ENCODE measurements at places on chromosomes 7 and 10.

GRCh38 chr10:1873661-1874315, 136.5 kb upstream of the ADARB2 start:
- DNase-seq, result no peak

GRCh38 chr7:121774563-121774962, 98.4 kb upstream of the PTPRZ1 start:
- no peak for DNase-seq

DNA sequence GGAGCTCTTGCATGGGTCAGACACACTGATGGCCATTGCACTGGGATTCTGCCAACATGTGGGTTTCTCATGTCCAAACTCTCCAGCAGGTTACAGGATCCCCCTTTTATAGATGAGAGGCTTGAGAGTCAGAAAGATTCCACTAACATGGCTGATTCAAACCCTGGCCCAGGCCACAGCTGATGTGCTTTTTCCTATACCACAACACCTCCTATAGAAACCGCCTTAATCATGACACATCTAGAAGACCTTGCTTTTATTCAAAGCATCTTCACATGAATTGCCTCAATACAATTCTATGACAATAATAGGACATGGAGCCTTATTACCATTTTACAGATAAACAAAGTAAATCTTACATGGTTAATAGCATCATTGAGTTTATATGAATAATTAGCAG, 188.6 kb downstream of the DPY19L1 start:
- DNase-seq, result no peak

- no peak for DNase-seq
These were observed 598.6 kb downstream of the PARD3 start for GRCh38 chr10:34216348-34216945.

GRCh38 chr7:114790521-114790920, 131.4 kb upstream of the MDFIC start:
- DNase-seq, result no peak

DNA sequence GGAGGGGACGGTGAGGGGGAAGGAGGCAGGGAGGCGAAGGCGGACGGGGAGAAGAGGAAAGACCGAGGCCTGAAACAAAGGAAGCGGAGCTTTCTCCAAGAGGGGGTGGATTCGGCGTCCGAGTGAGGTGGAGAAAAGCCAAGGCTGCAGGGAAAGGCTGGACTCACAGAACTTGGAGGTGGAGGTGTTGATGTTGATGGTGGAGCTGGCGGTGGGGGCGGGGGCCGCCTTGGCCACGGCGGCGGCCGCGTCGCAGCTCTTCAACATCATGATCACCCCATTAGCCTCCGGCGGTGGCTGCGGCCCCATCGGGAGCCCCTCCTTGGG, 578 bp downstream of the CACUL1 start:
- DNase-seq, result peak; percentile 16

DNA sequence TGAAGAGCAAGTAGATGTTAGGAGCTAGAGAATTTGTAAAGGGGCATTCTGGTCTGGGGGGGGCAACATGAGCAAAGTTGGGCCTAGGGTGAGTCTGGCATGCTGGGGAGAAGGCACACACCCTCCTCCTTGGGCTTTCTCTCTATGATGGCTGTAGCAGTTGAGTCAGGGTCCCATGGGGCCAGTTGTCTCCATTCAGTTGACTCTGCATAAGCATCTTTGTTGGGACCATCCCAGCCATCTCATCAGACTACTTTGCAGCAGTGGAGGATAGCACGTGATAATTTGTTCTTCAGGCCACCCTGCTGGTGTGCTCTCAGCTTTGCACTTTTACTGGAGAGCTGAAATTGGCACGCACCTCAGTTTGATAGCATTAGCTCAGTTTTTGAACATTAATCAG, 55.2 kb downstream of the LRMDA start:
- no peak for DNase-seq

DNA sequence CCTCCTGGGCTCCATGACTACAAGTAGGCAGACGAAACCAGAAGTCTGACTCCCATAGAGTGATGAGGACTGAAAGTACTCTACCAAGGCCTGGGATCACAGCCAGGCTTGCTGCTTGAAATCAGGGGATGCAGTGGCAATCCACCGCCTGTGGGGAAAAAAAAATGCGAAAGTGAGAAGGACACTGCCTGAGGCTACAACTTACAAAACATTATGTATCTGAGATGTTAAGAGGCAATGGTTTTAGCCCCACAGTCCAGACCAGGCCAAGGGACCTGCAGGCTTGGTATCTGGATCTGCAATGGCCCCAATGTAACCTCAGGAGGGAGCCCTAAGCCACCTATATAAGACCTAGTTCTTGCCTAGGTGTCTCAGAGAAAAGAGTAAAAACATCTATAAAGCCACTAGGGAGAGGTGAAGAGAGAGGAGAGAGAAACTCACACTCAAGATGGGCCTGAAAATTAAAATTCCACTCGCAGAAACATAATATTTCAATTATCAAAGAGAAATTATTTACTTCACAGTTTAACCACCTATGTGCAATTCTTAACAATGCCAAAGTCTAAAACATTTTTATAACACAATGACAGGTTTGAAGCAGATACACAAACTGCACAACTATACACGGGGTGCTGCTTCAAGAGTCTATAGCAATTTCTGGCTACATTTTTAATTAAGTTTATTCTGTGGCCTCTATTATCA, 13.9 kb downstream of the DNAJC1 start:
- no peak for DNase-seq

DNA sequence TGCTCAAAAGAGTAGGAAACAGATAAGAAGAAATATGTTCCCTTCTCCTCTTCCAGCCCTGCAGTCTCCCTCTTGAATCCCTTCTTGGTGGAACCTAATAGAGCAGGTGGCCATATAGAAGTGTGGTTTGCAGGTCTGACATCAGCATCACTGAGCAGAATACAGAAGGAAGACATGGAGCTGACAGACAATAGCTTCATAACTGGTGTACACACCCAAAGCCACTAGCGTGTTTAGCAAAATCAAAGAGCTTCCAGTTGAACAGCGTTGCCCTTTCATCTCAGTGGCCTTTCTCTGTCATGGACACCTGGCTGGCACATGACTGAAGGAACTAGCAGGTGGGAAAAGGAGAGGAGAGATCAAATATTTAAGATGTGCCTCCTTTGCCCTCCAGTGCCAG, 245.5 kb downstream of the BAMBI start:
- no peak for DNase-seq

GRCh38 chr10:132451506-132452215, 54.7 kb downstream of the PWWP2B start:
- no peak for DNase-seq

DNA sequence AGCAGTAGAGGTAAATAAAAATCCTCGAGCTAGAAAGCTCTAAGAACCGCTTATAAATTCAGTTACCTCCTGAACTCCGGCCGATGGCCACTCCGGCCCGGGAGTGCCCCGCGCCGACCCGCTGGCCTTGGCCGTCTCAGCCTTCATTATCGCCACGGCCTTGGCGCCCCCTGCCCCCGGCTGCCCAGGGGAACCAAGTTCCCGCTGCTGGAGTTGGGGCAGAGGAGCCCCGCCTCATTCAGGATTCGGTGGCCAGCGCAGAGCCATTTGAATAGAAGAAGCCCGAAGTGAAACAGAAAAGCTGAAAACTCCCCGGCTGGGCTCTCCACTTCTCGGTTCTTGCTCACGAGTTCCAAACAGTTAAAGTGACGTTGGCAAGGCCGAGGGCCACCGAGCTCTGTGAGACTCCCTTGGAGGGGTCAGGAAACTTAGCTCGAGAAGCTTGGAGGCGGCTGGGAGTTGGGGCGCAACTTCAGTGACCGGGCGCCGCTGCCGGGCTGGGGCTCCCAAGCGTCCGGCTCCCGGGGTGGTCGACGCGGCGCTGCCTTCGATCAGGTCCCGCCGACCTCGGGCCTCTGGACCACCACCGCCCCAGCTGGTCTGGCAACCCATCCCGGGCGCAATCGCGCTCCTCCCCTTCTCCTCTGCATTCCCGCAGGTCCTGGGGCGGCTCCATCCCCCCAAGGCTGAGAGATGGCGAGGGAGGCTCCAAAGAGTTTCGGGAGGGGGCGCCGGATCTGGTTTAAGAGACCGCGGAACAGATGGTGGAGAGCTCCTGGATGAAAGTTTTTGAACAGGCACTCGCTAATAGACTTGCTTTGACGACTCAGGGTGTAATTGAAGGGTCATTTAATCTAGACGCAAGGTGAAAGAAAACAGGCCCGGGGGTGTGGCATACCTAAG, 5.8 kb upstream of the FEZF1 start:
- no peak for DNase-seq

- no peak for DNase-seq
These were observed 2.7 kb upstream of the PDGFA start for GRCh38 chr7:522071-522950.

DNA sequence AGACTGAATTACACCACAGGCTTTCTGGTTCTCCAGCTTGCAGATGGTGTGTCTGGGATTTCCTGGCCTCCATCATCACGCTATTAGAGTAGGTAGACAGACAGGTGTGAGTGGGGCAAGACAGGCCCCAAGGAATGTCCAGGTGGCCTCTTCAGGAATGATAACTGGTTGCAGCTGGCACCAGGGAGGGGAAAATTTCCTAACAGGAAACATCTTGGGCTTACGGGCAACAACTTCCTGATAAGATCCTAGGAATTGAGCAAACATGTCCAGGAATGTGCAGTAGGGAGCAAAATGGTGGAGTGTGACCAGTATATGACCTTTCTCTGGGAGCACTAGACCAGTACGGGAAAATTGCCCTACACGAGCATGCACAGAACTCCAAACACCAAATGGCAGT, 11.3 kb downstream of the XRCC2 start:
- DNase-seq, result no peak

GRCh38 chr7:151009327-151010036, 14.8 kb downstream of the ATG9B start:
- DNase-seq, result no peak

DNA sequence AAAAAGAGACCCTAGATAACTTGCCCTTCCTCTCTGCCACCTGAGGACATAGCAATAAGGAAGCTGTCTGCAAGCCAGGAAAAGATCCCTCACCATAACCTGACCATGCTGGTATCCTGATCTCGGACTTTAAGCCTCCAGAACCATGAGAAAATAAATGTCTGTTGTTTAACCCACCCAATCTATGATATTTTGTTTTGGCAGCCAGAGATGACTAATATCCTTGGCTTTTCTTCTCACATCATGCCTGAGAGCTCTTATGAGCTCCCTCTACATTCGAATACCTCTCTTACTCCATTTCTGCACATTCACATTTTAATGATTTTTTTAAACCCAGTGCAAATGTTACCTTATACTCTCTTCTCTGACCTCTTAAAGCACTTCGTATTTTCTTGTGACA, 214.0 kb upstream of the CHRM2 start:
- DNase-seq, result no peak

- no peak for DNase-seq
These were observed 35.9 kb upstream of the CACNB2 start for GRCh38 chr10:18104223-18104872.

DNA sequence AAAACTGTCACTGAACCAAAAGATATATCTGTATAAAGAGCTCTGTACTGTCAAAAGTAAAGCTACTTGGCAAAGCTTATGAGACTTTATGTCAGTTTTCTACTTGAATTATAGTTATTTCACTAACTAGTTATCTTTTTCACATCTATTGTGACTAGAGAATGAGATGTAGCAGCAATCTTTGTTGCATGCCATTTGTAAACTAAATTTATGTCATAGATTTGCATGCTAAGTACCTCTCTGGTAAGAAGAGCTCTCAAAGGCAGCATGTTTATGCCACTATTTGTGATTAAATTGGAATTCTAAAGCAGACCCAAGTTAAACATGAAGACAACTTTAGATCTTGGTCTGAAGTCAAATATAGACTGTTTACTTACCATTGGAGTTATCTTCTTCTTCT, 300.6 kb downstream of the CNTNAP2 start:
- no peak for DNase-seq

GRCh38 chr7:90828601-90829000, 232.5 kb downstream of the CDK14 start:
- DNase-seq, result no peak

DNA sequence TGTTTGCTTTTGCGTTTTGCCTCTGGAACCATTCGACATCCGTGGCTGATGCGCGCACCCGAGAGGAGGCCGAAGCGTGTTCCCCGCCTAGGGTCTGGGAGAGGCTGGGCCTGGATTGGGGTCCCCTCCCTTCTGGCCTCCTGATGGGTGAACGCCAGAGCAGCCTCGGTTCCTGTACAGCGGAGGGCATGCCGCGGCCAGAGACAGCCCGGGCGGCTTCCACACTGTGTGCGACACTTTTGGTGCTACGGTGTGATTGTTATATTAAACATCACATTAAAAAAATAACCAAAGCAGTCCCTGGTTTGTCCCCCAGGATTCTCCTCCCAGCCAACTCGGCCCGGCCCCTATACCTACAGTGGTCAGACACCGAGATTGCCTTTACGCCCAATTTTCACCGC, 3.7 kb upstream of the HOXA7 start:
- no peak for DNase-seq

GRCh38 chr7:76278540-76278939, 23.9 kb upstream of the HSPB1 start:
- no peak for DNase-seq

GRCh38 chr10:85922356-85923129, 444.1 kb downstream of the GRID1 start:
- DNase-seq, result no peak

DNA sequence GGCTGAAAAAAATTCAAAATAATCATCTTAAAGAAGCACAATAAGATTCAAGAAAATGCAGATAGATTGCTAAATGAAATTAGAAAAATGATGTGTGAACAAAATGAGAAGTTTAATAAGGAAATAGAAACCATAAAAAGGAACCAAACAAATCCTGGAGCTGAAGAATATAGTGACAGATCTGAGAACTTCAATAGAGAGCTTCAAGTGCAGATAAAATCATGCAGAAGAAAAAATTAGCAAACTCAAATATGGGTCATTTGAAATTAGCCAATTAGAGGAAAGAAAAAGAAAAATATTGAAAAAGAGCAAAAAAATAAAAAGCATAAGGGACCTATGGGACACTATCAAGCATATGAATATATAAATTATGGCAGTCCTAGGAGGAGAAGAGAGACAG, 720.1 kb downstream of the PARD3 start:
- no peak for DNase-seq

- DNase-seq, result no peak
These were observed 66.9 kb downstream of the SEMA3C start for GRCh38 chr7:80851896-80852476.

DNA sequence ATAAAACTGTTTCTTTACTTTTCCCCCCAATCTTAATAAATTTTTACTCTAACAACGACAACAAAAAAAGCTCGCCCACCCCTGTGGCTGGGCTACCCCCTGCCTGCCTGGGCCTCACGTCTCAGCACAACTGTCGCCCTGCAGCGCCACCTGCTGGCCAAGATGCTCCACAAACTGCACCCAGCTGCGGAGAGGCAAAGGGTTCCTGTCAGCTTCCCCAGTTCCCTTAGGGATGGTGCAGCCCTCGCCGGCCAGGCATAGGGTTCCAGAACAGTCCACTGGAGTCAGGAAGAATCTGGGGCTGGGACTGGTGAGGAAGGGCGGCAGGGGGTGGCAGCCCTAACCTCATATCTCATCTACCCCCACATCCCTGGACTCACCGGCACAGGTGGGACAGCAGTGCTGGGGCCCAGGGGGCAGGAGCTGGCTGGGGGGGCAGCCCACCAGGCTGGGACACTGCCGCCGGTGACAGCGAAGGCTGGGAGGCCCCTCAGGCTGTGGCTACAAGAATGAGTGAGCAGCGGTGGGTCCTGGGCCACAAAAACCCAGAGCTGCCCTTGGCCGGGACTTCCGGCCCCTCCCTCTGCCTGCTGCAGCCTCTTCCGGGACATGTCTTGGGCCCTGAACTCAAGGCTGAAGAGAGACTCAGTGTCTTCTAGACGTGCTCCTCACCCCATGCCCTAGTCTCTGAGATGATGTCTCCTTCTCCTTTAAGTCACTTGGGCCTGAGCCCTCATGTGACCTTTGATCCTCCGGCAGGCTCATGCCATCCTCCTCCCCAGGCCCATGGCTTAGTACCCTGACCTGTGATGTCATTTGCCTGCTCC, 21.2 kb downstream of the ATP6V1F start:
- DNase-seq, result peak; percentile 61
